K562 (cell line): ENCODE measurements at places on chromosomes 11 and 22.

DNA sequence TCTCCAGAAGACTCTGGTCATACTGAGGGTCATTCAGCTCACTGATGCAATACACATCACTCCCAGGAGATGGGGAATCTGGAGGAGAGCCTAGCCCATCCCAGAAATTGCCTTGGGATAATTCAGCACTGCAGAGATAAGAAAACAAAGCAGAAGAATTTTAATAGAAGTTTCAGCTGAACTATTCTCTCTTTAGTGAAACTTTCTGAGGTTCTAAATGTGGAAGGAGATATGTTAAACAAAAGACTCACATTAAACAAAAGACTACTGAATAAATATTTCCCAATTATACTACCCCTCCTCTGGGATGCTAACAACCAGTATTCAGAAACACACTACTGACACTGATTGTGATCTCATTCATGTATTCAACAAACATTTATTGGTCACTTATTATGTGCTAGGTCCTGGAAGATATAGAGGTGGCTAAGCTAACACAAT, 47.8 kb downstream of the C2CD3 start:
- no peak for DNase-seq

- DNase-seq, result no peak
These were observed 48.8 kb downstream of the MN1 start for GRCh38 chr22:27752771-27753170.

DNA sequence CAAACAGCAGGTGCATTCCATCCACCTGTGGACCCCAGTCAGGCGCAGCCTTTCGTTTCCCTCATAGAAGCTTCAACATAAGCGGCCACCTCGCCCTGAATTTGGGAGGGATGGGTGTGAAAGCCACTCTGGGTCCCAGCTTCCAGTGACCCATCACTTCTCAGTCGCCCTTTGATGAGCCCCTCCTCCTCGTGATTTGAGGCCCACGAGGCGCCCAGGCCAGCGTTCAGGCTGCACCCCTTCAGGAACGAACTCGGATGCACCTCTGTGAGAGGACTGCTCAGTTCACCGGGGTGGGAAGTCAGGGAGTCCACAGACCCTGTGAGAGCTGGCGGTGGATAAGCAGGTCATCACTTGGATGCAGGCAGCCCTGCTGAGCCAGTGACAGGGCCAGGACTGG, 1118.2 kb downstream of the BRD1 start:
- no peak for DNase-seq

GRCh38 chr11:71093783-71094182, 158.6 kb downstream of the SHANK2 start:
- no peak for DNase-seq

DNA sequence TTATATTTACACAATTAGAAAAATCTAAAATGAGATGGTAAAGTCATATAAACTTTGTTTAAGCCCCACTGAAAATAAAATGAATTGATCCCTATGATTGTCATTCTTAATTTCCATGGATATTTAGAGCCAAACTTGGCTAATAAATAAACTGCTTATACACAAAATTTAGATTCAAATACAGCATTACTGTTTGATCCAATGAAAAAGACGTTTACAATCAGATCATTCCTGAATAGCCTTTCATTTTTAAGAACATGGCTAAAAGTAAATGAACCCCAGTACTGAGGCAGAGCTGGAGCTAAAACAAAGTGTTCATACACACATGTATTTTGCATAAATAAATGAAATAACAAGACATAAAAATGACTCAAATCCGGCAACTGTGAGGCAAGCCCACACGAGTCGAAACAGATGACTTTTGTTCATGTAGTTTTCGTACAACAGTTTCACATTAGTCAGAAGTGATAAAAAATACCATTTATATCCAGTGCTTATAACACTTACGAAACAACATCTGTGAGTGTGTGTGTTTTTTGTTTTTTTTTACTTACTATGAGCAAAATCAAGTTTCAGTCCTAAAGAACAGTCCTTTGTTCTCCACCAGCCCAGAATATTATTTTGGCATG, 386.5 kb downstream of the SOX6 start:
- no peak for DNase-seq

DNA sequence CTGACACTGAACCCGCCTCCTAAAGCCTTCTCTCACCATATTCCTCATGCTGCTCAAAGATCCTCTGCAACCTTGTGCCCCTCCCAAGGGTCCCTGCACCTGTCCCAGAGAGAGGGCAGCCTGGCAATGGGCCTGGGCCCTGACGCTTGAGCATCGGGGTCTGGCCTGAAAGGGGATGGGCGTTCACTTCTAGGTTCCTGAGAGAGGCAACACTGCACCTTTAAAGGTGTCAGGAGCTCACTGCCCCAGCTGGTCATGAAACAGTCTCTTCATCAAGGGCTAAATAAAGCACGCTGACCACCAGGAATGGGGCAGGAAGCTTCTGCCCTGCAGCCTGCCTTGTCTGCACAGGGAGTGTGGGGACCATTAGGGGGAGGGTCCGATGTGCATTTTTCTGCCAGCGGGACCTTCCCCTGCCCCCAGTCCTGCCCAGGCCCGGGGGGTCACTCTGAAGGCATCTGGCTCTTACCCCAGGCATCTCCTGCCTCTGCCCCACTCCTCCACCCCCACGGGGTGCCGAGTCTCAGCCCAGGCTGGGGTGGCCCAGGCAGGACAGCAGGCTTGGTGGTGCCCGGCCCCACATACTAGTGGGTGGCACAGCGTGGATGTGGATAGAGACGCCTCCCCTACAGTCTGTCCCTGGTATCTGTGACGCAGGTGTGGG, 3.5 kb downstream of the C11orf21 start:
- no peak for DNase-seq

DNA sequence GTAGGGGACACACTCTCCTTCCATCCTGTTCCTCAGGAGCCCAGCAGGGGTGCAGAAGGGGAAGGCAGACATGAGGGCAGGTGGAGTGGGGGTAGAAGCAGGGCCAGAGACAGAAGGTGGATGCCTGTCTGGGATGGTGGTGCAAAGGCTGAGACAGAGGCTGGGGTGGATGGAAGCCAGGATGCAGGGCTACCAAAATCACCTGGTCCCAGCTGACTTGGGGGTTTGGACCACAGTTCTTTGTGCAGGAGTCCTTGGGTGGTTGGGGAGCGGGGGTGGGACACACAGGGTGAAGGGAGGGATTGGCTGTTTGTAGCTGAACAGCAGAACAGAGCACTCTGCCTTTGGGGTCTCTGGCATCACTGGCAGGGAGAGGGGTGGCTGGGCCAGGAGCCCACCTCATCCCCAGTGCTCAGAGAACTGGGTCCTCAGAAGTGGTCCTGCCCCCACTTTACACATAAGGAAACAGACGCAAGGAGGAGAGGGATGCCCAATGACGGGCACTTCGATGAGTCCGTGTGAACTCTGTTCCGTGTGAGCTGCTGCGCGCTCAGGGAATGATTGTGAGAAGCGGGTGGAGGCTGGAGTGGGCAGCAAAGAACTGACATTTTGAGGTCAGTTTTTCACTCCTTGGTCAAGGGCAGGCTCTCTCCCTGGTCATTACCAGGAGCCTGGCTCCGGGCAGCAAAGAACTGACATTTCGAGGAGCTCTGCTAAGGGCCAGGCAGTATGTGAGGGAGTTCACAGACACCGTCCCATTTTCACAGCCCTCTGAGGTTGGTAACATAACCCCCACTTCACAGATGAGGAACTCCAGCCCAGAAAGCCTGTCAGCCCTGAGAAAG, 1.9 kb downstream of the TAGLN start:
- no peak for DNase-seq

GRCh38 chr11:125072218-125072960, 9.3 kb downstream of the SLC37A2 start:
- DNase-seq, result no peak

- no peak for DNase-seq
These were observed 232.2 kb upstream of the UBASH3B start for GRCh38 chr11:122423273-122423672.

DNA sequence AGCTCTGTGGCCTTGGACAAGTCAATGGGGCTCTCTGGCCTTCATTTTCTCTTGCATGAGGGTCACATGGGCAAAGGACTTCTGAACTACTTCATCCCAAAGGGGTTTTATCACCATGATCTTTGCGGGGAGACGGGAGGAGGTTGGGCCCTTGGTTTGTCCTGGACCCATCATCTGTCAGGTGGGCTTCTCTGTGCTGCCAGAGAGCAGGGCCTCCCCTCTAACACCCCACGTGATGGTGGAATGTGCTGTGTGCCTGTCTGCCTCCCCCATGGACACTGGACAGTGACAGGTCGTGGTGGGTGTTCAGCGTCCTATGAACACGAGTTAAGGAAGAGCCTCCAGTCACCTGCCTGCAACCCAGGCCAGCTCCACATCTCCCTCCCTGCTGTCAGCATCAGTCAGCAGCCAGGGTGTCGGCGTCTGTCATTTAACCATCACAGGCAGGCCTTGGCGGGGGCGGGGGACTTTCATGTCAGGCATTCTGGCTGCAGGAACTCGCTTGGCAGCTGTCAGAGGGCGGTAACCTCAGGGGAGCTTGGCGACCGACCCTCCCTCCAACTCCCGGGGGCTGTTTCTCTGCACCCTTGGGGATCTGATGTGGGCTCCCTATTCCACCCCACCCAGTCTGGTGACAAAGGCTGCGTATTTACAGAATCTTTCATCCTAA, 2.6 kb upstream of the SUN2 start:
- no peak for DNase-seq

GRCh38 chr11:67732045-67732787, 57.8 kb upstream of the ALDH3B2 start:
- peak; percentile 13 for DNase-seq

GRCh38 chr11:57791321-57792059, 29.9 kb downstream of the CTNND1 start:
- no peak for DNase-seq

DNA sequence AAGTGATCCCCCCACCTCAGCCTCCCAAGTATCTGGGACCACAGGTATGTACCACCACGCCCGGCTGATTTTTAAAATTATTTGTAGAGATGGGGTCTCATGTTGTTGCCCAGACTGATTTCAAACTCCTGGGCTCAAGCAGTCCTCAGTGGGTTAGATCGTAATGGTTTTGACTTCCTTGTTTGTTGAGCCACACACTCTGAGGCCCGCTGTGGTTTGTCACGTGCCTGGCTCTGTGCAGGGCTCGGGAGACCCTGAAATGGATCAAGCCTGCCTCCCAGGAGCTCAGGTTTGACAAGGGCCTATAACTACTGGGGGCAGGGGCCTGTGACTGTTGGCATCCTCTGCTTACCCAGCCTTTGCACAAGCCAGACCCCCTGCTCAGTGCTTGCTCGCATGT, 68.1 kb downstream of the MPPED1 start:
- DNase-seq, result no peak

DNA sequence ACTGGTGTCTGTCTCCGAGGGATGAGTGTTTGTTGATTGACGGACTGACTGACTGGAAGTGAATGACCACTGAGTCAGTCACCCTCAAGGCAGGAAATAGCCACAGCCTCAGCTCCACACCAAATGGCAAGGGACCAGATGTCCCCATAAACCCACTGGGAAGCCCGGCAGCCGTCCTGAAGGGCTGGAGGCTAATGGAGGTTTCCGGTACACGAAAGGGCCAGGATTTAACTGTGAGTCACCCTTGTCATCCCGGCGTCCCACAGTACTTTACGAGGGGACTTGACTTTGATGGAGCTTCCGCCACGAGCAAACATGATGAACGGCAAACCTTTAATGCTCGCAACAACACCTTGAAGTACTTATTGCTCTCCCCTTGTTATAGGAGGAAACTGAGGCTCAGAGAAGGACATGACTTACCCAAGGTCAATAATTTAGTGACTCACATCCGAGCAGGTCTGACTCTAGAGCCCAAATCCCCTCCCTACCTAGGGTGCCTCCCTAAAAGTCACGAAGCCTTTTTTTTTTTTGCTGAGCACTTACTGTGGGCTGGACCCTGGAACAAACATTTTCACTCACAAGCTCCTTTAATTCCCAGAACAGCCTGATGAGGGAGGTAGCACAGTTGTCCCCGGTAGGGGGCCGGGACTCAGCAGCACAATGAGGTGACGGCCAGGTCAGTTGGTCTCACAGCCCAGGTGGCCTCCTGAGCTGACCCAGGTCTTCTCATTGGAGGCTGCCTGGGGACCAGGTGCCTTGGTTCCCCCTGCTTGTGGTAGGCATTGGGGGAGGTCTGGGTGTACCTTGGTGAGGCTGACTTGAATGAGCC, 25.2 kb upstream of the GCAT start:
- DNase-seq, result peak; percentile 53

GRCh38 chr11:124586238-124586860, 16.6 kb downstream of the OR8A1 start:
- DNase-seq, result peak; percentile 25

DNA sequence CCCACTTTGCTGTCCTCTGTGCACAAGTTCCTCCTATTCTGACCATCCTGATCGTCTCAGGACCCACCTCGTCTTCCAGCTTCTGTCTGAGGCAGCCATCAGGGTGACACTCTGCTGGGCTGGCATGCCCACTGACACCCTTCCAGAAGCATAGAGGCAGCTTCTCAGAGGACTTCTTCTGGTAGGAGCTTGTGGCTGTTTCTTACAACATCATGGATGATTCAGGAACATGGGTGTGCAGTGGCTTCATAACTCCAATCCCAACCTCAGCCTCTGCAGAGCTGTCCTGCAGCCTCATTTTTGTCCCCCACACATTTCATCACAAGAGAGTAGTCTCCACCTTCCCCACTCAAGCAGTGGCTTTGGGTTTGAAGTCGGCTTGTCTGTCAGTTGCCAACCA, 20.9 kb upstream of the CTR9 start:
- DNase-seq, result no peak

DNA sequence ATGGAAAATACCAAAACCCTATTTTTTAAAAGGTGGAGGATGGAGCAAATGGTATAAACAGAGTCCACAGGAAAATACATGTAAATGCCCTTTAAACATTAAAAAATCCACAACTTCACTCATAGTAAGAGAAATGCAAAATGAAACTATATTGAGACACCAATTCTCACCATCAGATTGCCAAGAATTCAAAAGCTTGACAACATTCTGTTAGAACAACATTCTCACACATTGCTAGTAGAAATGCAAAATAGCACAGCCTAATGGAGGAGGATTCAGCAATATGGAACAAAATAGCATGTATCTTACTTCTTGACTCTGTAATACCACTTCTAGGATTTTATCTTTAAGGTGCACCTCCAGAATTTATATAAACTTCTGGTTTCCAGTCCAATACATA, 351.8 kb downstream of the NXPE2 start:
- DNase-seq, result no peak

DNA sequence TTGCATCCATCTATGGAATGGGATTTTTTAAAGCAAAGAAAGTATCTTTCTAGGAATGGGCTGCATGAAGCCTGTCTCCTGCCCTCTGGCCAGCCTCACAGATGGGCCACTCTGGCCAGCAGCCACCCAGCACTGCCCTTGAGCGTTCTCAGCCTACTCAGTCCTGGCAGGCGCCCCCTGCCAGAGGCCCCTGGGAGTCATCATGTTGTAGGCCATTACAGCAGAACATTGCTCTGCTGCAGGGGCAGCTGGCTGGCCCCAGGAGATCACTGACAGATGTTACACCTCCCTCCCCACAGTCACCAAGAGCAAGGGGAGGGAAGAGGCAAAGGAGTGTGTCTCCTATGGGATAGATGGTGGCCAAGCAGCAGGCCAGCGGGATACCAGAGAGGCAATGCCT, 363.7 kb downstream of the NXPE2 start:
- no peak for DNase-seq

DNA sequence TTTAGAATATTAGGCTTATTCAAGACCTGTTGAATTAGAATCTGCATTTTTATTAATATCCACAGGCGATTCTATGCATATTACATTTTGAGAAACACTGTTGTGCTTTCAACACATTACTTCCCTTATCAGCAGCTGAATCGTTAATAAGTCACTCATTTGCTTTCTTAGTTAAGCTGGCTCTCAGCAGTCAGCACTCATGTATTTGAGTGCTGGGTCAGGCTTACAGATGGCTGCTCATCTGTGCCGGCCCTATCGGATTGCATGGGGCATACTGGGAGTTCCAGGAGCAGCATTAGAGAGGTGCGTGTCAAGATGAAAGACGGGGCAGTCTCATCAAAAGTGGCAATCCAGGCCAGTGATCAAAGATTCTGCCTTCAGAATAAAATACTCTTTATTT, 10.8 kb upstream of the OR51L1 start:
- DNase-seq, result no peak
